ENCODE measurements at places on chromosomes 3 and 15. TPM values are rescaled to one million over a fixed set of nuclear protein-coding genes. Genes with fewer than 3 reads are reported as not detected.

DNA sequence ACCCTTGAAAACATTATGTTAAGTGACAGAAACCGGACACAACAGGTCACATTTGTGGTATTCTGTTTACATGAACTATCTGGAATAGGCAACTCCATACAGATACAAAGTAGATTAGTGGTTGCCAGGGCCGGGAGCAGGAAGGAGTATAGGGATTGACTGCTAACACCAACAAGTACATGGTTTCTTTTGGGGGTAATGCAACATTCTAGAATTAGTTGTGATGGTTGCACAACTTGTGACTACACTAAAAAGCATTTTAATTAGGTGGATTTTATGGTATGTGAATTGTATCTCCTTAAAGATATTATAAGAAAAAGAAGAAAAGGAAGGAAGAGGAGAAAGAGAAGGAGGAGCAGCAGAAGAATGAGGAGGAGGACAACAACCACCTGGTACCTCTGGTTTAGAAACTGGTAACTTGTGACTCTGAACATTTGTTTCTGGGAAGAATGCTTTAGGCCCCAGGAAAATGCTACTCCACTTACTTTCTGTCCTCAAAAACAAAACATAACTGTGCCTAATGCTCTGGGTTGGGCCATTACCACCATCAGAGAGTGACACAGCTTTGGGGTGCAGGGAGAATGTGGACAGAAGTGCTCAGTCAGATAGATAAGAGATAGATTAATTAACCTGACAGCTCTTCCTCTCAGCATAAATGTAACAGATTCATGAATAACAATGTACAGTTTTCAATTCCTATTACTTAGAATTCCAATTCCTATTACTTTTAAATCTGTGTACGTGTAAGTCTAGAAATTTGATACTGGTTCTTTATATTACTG, 20.3 kb downstream of the SETMAR start:
- H3K36me3 ChIP-seq, result no peaks in the 10 kb centered on the region
- no peak overlapping the region for H3K27ac ChIP-seq
- no peaks in the 10 kb centered on the region for H3K4me1 ChIP-seq

DNA sequence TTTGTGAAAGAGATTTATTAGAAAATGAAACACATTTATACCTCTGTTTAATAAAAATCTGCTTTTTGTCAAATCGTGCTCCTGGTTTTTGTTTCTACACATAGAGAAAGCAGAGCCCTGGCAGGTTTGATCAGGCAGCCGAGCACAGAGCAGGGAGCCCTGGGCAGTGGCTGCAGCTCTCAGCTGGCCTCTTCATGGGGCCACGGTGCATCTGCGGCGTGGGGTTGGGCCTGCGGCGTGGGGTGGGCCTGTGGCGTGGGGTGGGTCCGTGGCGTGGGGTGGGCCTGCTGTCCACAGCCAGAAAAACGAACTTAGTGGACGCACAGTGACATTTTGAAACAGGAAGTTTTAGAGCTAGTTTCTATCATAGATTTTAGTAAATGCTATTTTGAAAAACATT, 10.6 kb downstream of the GOLGA6L2 start:
- no peak overlapping the region for H3K4me3 ChIP-seq
- peaks cover 10% of the 10 kb centered on the region for H3K27me3 ChIP-seq
- no peaks in the 10 kb centered on the region for H3K36me3 ChIP-seq
- no peak overlapping the region for H3K27ac ChIP-seq
- no peaks in the 10 kb centered on the region for H3K4me1 ChIP-seq

SLC7A14 gene
- not detected for total RNA-seq

DNA sequence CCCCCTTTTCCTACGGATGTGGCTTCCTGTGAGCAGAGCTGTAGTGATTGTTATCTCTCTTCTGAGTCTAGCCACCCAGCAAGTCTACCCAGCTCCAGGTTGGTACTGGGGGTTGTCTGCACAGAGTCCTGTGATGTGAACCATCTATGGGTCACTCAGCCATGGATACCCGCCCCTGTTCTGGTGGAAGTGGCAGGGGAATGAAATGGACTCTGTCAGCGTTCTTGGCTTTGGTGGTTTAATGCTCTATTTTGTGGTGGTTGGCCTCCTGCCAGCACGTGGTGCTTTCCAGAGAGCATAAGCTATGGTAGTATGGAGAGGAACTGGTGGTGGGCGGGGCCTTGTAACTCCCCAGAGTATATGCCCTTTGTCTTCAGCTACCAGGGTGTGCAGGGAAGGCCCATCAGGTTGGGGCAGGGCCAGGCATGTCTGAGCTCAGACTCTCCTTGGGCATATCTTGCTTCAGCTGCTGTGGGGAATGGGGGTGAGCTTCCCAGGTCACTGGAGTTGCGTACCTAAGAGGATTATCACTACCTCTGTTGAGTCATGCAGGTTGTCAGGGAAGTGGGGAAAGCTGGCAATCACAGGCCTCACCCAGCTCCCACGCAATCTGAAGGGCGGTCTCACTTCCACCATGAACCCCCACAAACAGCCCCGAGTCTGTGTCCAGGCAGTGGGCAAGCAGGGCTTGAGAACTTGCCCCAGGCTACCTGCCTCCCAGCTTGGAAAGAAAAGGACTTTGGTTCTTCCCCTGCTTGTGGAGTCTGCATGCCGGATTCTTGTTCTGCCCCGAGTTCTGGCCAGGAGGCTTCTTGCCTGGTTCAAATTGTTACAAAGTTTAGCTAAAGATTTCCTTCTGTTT, 9.0 kb upstream of the ADGRG7 start:
- no peak for DNase-seq
- H3K4me1 ChIP-seq, result peaks cover 3% of the 10 kb centered on the region

DNAH12 gene
- not detected for total RNA-seq

GRCh38 chr3:57696801-57697321, 4.0 kb upstream of the DENND6A start:
- no peaks in the 10 kb centered on the region for H3K27me3 ChIP-seq
- no peak overlapping the region for H3K4me3 ChIP-seq
- DNase-seq, result no peak
- H3K27ac ChIP-seq, result no peak overlapping the region

GTF2E1 gene
- total RNA-seq, result 21.5 TPM

DNA sequence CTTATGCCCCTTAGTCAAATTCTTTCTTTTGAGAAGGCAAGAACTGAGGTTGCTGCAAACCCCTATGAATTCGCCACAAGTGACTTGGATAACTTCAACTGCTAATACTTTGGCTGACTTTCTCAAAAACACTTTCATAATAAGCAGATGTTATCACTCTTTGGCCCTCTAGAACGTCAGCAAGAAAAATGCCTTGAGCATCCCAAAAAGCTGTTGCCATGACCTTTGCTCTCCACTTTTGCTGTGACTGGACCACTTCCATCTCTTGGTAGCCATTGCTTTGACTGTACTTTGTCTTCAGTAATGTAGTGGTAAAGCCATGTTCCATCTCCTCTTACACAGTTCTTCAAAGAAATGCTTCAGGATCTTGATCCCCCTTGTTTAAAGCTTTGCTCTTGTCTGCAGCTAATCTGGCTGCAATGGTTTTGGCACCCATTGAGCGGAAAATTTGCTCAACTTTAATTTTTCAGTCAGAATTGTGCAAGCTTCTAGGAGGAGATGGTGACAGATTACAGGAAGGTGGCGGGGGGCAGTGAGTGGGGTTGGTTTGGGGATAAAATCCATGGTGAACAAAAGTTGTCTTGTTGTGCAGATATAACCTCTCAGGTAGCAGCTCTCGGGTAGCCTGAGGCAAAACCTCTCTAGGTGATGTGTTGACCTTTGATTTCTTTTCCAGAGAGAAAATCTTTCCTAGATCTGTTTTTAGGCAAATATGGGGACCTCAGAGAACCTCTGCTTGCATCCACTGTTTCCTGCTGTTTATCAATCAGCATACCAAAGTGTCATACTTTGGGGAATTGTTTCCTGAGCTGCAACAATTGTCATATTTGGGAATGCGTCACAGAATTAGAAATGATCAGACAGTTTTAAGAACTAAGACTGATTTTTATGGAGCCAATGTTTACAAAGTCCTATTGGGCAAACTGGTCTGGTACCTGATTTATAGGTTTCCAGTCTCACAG, 83.6 kb downstream of the CCR1 start:
- no peaks in the 10 kb centered on the region for H3K4me1 ChIP-seq
- no peak for DNase-seq
- no peaks in the 10 kb centered on the region for H3K36me3 ChIP-seq
- H3K27me3 ChIP-seq, result no peaks in the 10 kb centered on the region

ZNF501 gene
- 0.12 TPM for total RNA-seq

ZIC1 gene
- total RNA-seq, result not detected

TGM4 gene
- total RNA-seq, result not detected

GOLGA6L4 gene
- total RNA-seq, result 3.2 TPM

GRCh38 chr15:35912196-35912595, 366.2 kb upstream of the DPH6 start:
- H3K4me1 ChIP-seq, result no peaks in the 10 kb centered on the region
- no peaks in the 10 kb centered on the region for H3K36me3 ChIP-seq
- no peak for DNase-seq
- no peaks in the 10 kb centered on the region for H3K27me3 ChIP-seq
- H3K4me3 ChIP-seq, result no peak overlapping the region
- no peak overlapping the region for H3K27ac ChIP-seq

DNA sequence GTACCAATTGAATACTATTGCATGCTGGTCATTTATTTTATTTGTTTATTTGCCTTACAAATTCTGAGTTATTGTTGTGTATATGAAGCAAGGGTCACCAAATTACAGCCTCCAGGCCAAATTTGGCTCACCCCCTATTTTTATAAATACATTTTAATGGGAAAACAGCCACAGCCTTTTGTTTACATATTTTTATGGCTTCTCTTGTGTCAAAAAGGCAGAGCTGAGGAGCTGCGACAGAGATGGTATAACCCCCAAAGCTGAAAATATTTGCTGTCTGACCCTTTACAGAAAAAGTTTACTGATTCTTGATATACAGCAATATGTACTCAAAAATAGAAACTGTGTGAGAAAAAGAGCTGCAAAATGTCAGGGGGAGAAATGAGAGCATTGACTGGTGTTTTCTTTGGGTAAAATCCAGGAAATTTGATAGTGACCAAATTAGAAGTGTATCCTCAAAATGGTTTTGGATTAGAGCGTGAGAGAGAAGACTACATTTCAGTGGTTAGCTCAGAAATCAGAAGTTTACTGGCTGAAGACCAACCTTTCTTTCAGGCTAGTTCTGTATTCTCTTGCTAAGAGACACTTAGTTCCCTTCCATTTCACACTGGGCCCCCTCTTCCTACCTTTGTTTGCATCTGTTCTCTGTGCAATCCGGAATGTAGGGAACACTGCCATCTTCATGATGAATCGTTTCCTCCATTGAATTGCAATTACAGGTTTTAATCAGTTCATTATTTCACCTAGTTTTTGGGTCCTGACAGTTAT, 757.8 kb downstream of the AGBL1 start:
- no peak overlapping the region for H3K27ac ChIP-seq
- no peaks in the 10 kb centered on the region for H3K36me3 ChIP-seq
- no peaks in the 10 kb centered on the region for H3K27me3 ChIP-seq

GRCh38 chr3:46334741-46335478, 19.0 kb upstream of the CCR2 start:
- DNase-seq, result no peak
- H3K27ac ChIP-seq, result no peak overlapping the region
- H3K36me3 ChIP-seq, result no peaks in the 10 kb centered on the region
- H3K4me1 ChIP-seq, result no peaks in the 10 kb centered on the region
- H3K4me3 ChIP-seq, result no peak overlapping the region
- H3K27me3 ChIP-seq, result no peaks in the 10 kb centered on the region

EFCC1 gene
- total RNA-seq, result 1.0 TPM

ACKR2 gene
- total RNA-seq, result 0.76 TPM

DNA sequence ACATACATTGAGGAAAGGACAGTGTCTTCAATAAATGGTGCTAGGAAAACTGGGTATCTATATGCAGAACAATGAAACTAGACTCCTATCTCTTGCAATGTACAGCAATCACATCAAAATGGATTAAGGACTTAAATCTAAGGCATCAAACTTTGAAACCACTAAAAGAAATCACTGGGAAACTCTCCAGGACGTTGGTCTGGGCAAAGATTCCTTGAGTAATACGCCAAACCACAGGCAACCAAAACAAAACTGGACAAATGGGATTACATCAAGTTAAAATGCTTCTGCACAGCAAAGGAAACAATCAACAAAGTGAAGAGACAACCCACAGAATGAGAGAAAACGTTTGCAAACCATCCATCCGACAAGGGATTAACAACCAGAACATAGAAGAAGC, 14.5 kb downstream of the LAMP3 start:
- no peak overlapping the region for H3K27ac ChIP-seq
- DNase-seq, result no peak
- no peaks in the 10 kb centered on the region for H3K4me1 ChIP-seq
- H3K36me3 ChIP-seq, result no peaks in the 10 kb centered on the region
- no peak overlapping the region for H3K4me3 ChIP-seq

DNA sequence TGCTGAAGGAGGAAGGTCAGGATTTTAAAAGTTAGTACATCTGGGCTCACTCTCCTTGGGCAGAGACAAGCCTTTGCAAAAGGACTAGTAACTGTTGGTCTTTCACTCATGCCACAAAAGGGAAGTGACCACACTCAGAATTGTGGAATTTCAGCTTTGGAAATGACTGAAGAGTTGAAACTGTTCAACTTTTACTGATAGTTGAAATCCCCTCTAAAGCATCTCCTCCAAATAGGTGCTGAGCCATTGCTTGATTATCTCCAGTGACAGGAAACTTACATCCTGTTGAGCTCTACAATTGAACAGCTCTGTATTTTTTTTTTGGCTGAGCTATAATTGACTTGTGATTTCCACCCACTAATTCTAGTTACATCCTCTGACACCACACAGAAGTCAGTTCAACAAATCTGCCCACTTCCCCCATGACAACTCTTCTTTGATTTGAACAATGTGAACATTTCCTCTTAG, 254.8 kb upstream of the TPRG1 start:
- H3K4me1 ChIP-seq, result no peaks in the 10 kb centered on the region
- H3K36me3 ChIP-seq, result no peaks in the 10 kb centered on the region
- DNase-seq, result no peak
- no peak overlapping the region for H3K4me3 ChIP-seq

CELF6 gene
- total RNA-seq, result 0.52 TPM

Measured in HCT116 (cell line).